ENCODE measurements at places on chromosomes 1 and 21.
A peak's percentile ranks its signal among the peaks of the same experiment; 100 is the strongest.

DNA sequence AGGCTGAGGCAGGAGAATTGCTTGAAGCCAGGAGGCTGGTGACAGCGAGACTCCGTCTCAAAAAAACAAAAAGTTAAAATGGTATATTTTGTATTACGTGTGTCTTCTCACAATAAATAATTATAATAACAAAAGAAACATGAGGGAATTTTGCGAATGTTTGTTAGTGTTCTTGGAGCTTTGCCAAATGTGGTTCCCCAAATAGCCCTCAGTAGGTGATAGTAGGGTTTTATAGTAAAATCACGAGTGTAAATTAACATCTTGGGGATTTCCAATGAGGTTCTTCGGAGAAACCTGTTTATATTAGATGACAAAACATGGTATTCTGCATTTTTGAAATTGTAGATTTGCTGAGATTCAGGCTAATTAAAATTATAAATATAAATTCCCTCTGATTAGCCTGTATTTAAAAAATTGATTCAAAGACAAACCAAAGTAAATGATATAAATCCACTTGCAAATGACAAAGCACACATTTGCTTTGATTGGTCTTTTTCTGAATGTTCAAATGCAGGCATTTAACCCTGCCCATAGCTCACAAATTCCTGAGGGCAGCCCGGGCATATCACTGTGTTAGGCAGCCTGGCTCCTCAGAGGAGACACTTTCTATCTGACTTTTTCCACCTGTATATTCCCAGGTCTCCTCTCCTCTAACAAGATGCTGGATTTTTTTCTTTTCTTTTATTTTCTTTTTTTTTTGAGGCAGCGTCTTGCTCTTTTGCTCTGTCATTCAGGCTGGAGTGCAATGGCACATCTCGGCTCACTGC, 50.3 kb upstream of the TSNAX start:
- no peak for DNase-seq

GRCh38 chr1:223765036-223765718, 52.8 kb downstream of the CAPN2 start:
- no peak for DNase-seq

DNA sequence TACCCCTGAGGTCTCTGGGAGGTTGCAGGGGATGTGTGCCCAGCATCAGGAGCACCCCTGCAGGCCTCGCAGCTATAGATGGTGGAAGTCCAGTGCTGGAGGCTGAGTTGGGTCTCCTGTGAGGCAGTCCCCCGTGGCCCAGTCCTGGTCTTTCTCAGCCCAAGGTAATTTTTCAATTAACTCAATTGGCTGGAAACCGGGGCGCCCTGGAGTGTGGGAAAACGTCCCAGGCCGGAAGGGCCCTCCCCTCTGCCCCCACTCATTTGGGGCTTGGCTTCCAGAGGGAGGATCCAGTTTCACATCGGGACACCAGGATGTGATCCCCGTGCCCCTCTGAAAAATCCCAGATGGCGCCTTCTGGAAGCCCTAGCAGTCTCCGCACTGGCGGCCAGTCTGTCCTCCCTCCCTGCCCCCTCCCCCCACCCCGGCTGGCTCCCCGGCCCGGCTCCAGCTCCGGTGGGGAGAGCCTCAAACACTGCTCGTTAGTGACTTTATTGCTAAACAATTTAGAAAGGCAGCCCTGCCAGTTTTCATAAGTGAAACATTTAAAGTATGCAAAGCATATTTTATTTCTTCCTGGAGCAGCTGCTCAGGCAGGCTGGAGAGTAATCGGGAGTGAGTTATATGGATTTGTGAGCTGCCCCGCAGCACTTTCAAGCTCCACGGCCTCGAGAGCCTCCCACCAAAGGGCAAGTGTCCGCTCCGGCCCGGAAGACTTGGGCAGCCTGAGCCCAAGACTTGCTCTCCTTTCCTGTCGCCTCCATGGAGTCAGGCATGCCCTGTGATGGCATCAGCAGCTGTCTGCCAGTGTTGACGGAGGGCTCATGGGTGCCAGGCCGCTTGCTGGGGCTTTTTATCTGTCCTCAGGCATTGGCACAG, 208.2 kb upstream of the TMEM51 start:
- DNase-seq = no peak

DNA sequence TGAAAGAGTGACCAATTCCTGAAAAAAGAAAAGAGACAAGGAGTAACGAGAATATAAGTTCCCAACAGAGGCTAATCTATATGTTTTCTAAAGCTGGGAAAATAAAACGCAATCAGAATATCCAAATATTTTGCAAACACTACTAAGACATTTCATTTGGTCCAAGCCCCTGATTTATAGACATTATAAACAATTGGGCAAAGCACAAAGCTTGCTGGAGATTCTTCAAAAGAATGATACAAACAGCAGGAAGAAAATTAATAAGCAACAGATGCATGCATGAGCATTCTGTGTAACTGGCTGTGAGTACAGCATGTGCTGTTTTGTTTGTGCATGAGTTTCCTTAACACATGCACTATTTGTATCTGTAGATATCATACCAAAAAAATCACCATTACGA, 552.9 kb downstream of the LTN1 start:
- no peak for DNase-seq

DNA sequence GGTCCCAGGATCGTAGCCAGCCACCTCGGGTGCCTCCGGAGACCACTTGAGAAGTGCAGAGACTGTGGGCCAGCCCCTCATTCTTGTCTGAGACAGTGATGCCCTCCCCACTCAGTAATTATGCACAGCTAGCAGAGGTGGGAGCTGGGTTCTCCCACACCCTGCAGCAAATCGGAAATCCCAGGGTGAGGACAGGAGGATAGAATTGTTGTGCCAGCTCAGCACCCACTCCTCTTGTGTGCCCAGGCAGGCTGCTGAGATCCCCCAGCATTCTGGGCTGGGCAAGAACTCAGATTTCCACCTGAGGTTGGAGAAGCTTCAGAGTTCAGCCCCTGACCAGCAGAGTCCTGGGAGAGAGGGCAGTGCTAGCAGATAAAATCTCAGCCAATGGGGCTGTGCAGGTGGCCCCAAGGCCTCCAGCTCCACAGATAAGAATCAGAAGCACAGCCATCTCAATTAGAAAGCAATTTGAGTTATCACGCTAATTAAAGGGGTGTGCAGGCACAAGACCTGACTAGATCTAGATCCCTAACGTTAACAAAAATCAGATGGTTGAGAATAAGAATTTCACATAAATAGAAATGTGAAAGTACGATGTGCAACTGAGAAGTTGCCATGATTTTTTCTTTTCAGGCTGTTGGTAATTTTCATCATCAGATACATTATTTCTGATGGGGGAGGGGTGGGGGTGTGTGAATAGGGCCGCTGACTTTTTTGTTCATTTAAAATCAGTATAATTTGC, 45.5 kb upstream of the IRF2BP2 start:
- DNase-seq = peak; percentile 39

GRCh38 chr1:115811140-115811828, 29.6 kb downstream of the NHLH2 start:
- DNase-seq = peak; percentile 13

- DNase-seq = no peak
These were observed 60.2 kb downstream of the DAB1 start for GRCh38 chr1:57363643-57364042.

Data from HT1080 (cell line).